NCI-H2029 treated with DMSO at 0.1 percent for 48 hours (cell line): ENCODE measurements at places on chromosomes 3 and 15.

- DNase-seq = no peak
Measured at GRCh38 chr3:2944628-2945027, 165.5 kb downstream of the IL5RA start.

DNA sequence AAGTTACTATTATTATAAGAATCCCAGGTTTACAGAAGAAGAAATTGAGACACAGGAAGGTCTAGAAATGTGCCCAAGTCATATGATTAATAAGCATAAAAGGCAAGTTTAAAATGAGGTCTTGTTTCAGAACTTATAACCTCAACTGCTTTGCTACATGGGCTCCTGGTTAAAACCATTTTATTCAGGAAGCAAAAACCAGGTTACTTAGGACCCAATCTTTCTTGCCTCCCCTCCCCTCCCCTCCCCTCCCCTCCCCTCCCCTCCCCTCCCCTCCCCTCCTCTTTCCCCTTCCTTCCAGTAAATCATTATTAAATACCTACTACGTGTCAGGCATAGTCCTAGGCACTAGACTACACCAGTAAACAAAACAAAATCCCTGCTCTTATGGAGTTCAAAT, 93.9 kb downstream of the NAALADL2 start:
- DNase-seq = no peak

DNA sequence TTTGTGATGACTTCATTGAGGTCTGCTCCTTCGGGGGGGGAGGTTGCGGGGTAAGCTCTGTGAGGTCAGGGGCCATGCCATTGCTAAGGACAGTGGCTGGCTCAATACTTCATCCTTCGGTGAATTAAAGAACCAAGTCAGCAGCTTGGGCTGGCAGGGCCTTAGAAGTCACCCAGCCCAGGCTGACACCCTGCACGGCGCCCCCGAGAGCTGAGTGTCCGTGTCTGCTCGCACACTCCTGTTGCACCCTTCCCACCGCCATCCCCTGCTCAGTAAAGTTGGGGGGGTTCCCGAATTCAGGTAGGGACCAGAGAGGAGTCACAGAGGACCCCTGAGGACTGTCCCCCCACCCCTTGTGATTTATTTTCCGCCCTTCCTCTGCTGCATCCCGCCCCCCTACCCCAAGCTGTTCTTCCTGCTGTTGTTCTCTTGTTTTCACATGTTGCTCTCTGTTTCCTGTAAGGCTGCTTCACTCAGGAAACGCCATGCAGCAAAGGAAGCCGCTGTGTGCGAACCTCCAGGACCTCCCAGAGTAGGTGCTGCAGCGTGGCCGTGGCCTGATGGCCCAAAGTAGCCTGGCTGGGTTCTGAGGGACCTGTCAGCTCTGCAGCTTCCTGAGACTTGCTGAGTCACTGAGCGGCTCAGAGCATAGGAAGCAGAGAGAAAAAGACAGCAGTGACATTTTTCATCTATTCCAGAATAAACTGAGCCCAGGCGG, 14.4 kb downstream of the EFCC1 start:
- DNase-seq = no peak

DNA sequence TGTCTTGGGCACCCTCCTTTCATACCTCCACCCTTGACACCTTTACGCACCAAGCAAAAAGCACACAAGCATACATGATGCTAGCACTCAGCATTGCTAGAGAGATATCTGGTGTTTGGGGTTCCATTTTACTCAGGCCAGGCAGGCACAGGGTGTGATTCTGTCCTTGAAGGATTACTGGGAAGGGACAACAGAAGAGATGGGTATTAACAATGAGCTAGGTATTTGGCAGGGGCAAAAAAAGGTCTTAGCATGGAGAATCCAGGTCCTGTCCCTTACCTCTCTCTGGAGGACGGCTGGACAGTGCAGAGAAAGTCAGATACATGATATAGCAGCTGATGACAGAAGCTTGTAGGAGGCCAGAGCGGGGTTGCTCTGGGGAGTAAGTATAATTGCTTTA, 3.5 kb downstream of the SERINC4 start:
- DNase-seq = no peak

DNA sequence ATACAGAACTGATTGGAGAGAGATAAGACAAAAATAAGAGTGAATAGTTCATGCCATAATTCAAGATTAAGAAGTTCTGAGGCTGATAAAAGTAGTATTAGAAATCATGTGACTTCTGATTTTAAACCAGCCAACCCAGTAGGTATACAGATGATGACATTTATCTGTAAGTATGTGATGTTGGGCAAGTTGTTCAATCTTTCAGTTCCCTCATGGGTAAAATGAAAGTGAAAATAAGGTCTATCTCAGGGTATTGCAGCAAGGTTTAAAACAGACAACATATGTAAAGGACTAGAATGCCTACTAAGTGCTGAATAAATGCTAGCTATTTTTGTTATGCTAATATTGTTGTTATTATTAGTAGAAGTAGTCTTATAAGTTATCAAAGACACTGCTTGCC, 1055.7 kb downstream of the NAALADL2 start:
- DNase-seq = no peak

- no peak for DNase-seq
Measured at GRCh38 chr3:34073111-34073510, 274.7 kb downstream of the PDCD6IP start.

DNA sequence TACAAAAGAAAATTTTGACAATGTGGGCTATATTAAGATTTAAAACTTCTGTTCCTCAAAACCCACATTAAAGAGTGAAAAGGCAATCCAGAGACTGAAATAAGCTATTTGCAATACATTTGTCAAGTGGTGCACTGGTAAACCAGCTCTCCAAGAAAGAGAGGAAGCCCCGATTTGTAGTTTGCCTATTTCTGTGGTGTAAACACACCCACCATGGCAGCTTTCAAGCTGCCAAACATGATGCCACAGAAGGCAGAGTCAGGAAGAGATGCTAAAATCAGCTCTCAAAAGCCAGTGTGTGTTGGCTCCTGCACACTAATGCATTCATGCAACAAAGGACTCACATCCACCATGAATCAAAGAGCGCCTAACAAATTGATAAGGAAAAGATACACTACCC, 17.5 kb downstream of the RFTN1 start:
- no peak for DNase-seq

GRCh38 chr3:192578729-192579128, 148.6 kb downstream of the FGF12 start:
- no peak for DNase-seq

DNA sequence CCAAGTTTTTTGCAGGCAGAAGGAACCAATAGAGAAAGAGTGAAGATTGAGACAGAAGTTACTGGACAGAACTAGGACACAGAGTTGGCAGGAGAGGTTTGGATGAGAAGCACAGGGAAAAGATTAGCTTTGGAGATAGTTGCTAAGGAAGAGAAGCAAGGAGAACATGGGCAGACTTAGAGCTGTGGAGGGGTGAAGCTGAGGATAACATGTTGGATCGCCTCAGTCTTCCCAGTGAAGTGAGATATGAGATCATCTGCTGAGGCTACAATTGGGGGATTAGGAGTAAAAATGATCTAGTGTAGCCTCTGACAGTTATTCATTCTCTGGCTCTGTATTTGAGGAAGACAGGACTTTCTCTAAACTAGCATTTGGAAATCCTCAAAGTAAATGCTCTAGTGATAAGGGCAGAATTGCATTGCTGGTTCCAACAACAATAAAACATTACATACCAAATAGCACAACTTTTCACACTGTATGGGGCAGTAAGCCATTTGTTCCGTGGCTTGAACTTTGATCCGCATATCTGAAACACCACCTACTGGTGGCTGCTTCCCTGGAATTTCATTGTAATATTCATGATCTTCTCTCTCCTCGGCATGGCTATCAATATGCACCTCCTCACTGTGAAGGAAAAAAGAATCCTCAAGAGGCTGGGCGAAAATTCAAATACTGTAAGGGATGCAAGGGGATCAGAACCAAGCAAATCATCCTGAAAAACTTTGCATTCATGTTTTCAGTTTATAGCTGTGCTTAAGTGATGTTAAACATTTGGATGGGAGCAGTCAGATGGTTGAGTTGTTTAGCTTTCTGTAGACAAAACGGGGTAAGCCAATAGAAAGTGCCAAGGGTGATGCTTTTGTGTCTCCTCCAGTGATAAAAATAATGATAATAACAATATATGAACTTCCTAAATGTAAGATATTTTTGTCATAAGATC, 22.2 kb upstream of the EID1 start:
- no peak for DNase-seq

DNA sequence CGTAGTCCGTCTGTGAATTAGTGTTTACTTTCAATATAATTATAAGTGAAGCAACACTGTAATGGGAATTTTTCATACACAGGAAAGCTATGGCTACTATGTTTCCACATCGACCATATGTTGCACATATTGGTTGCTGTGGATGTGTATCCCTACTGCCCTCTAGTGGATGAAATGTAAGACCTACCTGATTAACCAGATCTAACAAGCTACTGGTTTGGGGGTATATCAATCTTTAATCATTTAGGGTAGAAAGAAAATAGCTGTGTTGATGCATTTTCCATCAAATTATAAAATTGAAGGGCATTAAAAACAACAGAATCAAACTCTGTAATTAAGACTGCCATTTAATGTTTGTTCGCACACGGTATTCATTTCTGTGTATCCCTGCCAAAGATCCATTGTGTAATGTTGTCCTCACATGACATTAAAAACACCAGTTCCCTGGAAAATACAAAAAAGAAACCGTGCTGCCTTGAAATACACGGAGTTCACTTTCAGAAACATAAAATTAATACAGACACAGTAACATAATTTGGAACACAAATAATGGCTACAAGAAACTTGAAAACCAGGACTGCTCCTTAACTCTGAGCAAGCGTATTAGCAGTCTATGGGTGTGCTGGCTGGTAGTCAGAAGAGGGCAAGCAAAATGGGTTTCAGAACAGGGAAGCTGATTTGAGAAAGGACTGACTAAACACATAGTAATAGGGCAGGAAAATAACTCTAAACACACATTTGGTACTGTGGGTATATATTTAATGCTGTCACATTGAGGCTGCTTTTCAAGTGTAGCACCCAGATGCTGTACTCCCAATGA, 125.1 kb downstream of the TIGIT start:
- peak; percentile 86 for DNase-seq

GRCh38 chr15:53506370-53506769, 253.1 kb downstream of the WDR72 start:
- DNase-seq = no peak

- peak; percentile 34 for DNase-seq
Measured at GRCh38 chr3:12556690-12557472, at the start of gene MKRN2. Gene MKRN2, plus strand, starts transcription at chr3:12557087. Its CDS starts 64 bp downstream, at chr3:12557151.

DNA sequence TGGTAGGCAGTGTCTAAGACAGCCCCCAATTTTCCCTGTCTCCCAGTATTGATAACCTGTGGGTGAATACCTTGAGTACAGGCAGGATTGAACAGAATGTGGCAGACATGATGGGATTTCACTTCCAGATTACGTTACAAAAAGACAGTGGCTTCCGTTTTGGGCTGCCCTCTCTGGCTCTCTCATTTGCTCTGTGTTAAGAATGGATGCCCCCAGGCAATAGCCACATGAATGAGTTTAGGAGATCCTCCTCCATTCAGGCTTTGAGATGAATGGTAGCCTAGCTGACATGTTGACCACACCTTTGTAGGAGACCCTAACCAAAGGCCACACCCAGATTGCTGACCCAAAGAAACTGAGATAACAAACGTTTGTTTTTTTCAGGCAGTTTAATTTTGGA, 34.3 kb downstream of the UBXN7 start:
- no peak for DNase-seq

DNA sequence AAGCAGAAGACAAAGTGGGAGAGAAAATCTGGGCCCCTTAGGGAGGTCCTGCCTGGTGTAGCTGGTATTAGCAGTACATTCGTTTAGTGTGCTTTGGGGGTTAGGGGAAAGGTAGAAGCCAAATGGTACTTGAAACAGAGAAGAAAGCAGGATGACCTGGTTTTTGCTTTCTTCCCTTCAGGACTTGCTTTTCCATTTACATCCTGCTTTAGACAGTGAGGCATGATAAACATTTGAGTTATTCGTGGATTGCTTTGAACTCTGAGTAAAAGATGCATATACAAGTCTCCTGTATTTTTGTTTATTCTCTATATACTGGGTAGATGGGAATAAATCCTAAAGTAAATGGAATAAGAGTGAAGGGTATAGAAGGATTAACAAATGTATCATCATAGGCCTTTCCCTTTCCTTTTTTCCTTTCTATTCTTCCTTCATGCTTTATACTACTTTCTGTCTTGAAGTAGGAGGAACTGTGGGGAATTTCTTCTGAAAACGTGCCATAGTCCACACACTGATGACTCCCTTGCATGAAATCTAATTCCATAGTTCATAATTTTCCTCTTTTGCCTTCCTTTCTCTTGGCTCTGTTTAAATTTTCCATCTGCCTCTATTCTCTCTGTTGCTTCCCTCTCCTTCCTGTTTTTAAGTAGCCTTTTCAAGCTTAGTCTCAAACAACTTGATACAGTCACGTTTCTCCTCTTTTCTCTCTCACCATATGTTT, 139.5 kb upstream of the RBMS3 start:
- DNase-seq = no peak

- no peak for DNase-seq
Measured at GRCh38 chr3:101325393-101326134, 5.2 kb upstream of the IMPG2 start.

DNA sequence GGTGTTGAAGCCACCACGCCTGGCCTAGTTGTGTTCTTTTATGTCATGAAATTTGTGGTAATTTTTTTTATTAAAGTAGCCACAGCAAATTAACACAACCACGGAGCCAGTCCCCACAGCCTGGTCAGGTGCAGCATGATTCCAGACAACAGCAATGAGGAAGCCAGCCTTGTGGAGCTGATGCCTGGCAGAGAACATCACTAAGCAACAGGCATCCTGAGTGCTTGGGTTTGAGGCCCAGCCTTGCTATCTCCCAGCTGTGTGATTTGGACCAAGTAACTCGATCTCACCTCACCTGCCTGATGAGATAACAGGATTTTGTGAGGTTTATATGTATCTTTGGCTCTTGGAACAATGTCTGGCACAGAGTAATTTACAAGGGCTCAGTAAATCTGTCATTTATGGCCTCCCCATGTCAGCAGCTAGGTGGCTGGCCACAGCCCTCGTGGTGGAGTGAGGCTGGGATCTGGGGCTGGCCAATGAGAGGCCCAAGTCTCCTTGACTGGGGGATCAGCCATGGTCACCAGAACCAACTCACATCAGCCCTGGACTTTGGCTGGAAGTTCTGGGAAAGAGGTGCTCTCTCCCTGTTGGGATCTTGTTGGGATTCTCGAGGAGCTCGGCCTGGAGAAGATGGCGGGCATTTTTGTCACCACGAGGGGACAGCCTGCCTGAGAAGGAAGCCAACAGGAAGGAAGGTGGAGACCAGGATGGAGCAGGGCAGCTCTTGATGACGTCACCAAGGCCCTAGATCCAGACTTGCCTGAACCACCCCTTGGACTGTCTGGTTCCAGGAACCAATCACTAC, 22.8 kb upstream of the FLNB start:
- DNase-seq = no peak

DNA sequence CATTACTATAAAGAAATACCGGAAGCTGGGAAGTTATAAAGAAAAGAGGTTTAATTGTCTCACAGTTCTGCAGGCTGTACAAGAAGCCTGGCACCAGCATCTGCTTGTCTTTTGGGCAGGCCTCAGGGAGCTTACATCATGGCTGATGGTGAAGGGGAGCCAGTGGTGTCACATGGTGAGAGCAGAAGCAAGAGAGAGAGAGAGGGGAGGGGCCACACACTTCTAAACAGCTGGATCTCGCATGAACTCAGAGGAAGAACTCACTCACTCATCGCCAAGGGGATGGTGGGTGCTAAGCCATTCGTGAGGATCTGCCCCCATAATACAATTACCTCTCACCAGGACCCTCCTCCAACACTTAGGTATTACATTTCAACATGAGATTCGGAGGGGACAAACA, 51.8 kb upstream of the ANKRD34C start:
- DNase-seq = no peak

- no peak for DNase-seq
Measured at GRCh38 chr3:176840641-176841286, 356.5 kb downstream of the TBL1XR1 start.
